NCI-H460 (cell line): ENCODE measurements at places on chromosomes 2 and 18.

GRCh38 chr2:134911400-134911785 is 7.2 kb upstream of the CCNT2 start:
- DNase-seq: no peak

GRCh38 chr2:85992611-85993010 is 103.8 kb upstream of the ST3GAL5 start:
- no peak for DNase-seq

DNA sequence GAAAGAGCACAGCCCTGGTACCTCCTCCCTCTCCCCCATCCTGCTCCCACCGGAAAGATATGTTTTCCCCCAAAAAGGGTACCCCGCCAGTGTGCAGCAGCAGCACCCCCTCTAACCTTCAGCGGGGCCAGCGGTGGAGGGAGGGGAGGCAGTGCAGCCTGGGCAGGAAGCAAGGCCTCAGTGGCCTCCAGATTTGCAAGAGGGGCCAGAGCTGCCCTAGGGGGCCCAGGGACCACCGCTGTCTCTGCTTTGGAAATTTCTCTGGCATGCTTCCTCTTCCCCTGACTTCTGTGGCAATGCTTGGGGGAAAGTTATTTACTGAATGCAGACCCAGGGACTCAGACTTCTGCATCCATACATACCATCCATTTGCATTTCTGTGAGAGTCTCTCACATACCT is 111.5 kb downstream of the KLHL29 start:
- no peak for DNase-seq

- no peak for DNase-seq
These were observed 132.1 kb upstream of the EPC2 start for GRCh38 chr2:148512501-148512900.

GRCh38 chr2:114373591-114373990 is 68.8 kb upstream of the DPP10 start:
- DNase-seq: no peak

DNA sequence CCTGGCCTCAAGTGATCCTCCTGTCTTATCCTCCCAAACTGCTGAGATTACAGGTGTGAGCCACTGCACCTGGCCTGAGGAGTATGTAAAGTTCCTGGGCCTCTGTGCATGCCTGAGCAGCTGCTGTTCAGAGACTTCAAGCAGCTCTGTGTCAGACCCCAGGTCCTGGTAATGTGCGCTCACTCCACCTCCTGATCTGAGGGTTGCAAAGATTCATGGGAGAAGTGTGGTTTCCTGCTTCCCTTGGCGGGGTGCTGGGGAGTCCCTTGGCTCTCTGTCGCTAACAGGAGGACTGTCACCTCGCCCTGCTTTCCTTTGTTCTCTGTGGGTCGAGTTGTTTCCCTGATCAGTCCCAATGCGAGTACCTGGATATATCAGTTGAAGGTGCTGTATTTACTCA is 8.6 kb upstream of the IL36A start:
- no peak for DNase-seq

- peak; percentile 12 for DNase-seq
These were observed 14.2 kb downstream of the ECEL1 start for GRCh38 chr2:232473467-232473890.

- peak; percentile 48 for DNase-seq
These were observed 93.9 kb downstream of the EVA1A start for GRCh38 chr2:75466708-75467311.

DNA sequence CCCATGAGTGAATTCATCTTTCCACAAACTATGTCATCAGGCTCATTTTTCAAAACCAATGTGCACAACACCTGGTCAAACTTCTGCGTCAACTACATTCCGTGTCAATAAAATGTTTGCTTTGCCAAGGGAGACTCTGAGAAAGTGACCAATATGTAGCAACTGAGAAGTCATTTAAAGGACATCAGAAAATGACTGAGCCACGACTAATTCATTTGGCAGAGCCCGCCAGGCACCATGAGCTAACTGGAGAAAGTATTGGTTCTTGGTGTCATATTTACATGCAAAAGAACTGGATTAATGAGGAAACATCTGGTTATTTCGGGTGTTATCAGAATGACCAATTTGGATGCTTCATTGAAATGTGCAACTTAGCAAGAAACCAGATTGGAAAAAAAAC is 7.2 kb downstream of the RND3 start:
- DNase-seq: no peak

DNA sequence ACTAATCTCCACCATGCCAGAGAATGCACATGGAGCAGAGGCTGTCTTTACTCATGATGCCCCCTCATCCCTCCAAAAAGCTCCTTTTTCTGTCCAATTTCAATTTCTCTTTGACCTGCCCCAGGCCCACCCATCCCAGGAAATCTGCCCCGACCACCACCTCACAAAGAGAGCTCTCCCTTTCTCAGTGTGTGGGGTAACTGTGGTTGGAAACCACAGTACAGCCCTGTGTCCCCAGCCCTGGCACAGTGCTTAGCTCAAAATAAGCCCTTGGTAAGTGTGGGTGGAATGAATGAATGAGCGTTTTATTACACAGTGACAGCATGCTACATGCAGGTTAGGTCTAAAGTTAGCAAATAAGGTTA is 43.7 kb upstream of the CAB39 start:
- DNase-seq: no peak

GRCh38 chr2:195662138-195662537 is 5.1 kb downstream of the SLC39A10 start:
- no peak for DNase-seq

DNA sequence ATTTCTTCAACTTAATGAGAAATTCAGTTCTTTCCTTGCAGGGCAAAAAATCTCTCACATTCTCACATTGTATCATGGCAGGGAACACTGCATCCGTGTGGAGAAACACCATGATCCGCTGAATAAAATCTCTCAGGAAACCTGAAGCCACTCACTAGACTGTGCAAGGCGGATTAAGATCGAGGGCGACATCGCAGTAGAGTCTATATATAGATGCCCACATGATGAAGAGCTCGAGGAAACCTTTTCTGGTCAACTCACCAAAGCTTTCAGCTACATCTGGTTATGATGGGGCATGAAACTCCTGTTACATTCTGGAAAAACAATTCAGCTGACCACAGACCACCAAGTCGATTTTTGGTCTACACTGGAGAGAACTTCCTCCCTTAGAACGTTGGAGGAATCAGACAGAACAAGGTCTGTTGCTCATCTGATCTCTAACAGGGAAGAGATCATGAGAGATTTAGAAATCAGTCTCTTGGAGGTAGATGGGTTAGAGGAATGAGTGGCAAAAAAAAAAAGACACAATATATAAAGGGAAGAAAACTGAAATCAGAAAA is 162.9 kb upstream of the ZNF516 start:
- DNase-seq: no peak

DNA sequence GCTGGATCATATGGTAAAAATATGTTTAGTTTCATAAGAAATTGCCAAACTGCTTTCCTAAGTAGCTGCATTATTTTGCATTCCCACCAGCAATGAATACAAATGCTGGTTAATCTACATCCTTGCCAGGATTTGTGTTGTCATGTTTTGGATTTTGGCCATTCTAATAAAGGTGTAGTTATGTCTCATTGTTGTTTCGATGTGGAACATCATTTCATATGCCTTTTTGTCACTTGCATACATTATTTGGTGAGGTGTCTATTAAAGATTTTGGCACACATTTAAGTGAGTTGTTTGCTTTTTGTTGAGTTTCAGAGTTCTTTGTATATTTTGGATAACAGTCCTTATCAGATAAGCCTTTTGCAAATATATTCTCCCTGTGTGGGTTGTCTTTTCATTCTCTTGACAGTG is 299.2 kb upstream of the TFPI start:
- DNase-seq: no peak

- DNase-seq: no peak
These were observed 103.7 kb upstream of the ATP8B1 start for GRCh38 chr18:57906852-57907251.

DNA sequence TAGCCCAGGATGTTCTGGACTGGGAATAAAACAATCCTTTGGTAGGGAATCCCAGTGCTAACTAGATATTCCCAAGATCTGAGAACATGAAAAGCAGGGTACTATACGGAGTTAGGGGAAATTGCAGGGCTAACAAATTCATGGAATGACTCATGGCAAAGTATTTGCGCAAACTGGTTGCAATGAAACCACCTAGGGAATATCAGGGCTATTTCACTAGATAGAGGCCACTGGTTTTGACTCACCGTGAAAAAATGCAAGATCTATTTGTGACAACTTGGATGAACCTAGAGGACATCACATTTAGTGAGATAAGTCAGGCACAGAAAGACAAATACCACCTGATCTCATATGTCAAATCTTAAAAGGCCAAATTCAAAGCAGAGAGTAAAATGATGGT is 233.3 kb downstream of the MBD2 start:
- no peak for DNase-seq

- no peak for DNase-seq
These were observed 223.2 kb upstream of the RAB6C start for GRCh38 chr2:129756276-129756675.

DNA sequence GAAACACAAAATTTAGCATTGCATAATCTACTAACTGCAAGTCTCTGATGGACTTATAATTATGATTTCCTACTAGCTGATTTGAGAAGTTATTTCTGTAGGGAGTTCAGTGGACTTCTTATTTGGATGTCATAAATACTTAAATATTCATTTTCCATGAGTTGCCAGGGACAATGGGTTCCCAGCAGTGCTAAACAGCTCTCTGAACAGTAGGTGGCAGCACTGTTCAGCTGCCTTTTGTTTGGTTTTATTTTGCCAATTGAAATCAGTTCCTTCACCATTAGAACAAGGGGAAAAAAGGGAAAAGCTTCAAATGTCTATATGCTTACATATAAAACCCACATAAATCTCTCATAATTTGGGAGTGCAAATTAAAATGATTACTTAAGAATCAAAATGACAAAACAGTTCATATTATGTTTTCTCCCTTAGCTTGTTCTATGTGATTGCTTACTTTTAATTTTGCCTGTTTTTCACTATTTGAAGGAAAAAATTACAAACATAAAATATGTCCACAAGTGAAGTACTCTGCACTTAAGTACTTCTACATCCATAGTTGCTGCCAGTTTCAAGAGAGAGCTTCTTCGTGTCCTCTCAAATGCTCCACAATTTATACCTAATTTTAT is 898.9 kb downstream of the CPS1 start:
- peak; percentile 49 for DNase-seq

DNA sequence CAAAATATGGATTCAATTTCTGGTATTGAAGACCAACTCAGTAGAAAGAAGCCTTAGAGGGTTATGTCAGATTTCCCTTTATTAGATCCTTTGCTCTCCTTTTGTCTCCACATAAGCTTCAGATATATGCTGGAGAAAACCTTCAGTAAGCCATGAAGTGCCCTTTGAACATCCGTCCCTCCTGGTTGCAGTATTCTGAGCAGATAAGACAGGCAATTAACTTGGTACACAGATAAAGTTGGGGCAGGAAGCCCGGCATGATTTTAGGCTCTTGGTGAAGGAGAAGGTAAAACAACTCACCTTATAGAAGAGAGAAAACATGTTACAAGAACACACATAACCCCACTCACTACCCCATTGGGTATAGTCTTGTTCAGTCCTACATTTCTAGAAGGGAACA is 76.4 kb downstream of the SRD5A2 start:
- DNase-seq: no peak

DNA sequence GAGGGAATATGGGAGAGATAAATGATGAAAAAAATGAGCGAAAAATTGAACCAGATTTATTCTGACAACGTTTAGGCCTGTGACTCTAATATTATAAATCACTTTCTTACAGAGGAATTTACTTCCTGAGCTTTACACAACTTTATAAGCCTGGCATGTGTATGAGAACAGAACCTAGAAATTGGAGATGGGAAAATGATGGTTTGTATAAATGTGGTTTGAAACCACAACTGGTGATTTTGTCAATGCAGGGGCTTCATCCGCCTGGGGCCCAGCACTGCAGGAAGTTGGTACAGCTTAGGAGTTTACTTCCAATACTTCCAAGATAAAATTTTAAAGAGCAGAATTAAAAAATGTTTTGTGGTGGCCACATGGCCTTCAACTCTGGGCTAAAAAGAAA is 82.3 kb downstream of the VAPA start:
- DNase-seq: no peak

GRCh38 chr2:26141145-26141769 is 31.6 kb upstream of the GAREM2 start:
- DNase-seq: no peak

- no peak for DNase-seq
These were observed 74.3 kb downstream of the LYPD1 start for GRCh38 chr2:132595693-132596092.

DNA sequence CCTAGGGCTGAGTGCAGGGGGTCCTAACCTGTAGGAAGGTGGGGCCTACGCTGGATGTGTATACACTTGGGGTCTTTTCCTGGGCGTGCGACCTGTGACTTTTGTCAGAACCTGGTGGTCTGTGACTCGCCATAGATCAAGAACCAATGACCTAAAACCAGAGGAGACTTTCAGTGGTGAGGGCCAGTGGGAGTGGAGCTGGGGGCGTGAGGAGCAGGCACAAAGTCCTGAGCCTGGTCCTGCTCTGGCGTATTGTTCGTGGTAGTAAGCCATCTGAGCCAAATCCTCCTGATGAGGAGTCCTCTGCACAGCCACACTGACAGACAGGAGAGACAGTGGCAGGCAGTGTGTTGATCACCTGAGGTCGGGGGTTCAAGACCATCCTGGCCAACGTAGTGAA is 8.9 kb downstream of the INPP4A start:
- DNase-seq: no peak

GRCh38 chr2:157476953-157477709 is 33.2 kb upstream of the CYTIP start:
- no peak for DNase-seq

DNA sequence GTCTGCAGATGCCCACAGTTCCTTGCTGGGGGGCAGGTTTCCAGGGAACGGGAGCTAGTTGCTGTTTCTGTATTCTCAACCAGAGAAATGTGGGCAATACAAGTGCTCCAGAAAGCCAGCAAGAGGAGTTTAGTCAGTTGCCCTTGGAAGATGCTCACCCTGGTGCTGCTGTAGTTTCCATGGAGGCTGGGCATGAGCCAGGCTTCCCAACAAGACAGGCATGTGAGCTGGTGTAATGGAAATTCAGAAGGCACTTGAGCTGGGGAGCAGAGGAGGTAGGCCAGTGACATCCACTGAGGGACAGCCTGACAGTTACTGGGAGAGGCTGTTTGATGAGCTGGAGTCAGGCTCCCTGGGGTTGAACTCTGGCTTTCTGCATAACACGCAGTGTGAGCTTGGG is 7.7 kb downstream of the HK2 start:
- no peak for DNase-seq

DNA sequence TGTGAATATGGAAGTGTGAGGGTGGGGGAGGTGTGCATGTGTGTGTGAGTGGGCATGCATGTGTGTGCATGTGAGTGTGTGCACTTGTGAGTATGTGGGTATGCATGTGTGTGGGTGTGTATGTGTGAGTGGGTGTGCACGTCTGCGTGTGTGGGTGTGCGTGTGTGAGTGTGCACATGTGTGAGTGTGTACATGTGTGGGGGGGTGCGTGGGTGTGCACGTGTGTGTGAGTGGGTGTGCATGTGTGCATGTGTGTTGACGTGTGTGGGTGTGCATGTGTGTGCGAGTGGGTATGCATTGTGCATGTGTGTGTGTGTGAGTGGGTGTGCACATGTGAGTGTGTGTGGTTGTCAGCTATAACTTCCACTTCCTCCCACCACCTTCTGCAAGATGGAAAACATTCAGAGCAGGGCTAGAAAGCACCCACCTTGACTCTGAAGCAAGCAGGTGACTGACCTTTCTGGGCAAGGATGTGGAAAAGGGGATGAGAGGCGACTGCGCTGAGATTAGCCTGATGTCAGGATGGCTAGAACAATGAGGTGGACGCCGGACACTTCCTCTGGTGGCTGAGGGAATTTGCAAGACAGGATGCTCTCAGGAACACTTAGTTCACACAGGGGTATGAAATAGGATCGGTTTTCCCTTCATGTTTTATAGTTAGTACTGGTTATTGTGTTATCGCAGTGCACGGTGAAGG is 103.6 kb downstream of the ACKR3 start:
- no peak for DNase-seq
